Kidney epithelial cell (primary cell): ENCODE measurements at places on chromosomes 3 and 15. TPM values are rescaled to one million over a fixed set of nuclear protein-coding genes. Genes with fewer than 3 reads are reported as not detected.

- DNase-seq, result no peak
Observed at GRCh38 chr15:77456746-77457145, 36.1 kb downstream of the HMG20A start.

DNA sequence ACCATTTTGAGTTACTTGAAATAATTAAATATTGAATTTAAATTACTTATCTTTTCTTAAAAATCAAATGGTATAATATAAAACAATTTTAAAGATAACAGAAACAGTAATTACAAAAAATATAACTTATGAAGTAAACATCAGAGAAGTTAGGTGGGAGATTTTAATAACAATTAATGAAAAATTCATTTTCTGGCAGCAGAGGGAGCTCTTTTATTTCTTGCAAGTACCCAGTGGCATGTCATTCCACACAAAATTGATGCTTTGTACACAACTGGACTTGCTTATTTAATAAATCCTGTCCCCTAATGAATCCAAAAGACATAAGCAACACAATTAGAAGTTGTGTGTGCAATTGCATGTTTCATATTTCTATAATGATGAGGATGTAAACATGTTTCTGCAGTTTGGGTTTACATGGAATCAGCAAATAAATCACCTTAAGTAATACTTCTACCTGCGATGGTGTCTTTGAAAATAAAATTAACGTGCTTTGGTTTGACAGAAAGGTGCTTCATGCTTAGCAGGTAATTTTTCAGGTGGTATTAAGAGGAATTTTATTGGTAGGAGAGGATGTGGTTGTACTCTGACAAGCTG is 861.3 kb downstream of the ZPLD1 start:
- no peak for DNase-seq

- no peak for DNase-seq
Observed at GRCh38 chr3:120393761-120394160, 44.6 kb upstream of the LRRC58 start.

DNA sequence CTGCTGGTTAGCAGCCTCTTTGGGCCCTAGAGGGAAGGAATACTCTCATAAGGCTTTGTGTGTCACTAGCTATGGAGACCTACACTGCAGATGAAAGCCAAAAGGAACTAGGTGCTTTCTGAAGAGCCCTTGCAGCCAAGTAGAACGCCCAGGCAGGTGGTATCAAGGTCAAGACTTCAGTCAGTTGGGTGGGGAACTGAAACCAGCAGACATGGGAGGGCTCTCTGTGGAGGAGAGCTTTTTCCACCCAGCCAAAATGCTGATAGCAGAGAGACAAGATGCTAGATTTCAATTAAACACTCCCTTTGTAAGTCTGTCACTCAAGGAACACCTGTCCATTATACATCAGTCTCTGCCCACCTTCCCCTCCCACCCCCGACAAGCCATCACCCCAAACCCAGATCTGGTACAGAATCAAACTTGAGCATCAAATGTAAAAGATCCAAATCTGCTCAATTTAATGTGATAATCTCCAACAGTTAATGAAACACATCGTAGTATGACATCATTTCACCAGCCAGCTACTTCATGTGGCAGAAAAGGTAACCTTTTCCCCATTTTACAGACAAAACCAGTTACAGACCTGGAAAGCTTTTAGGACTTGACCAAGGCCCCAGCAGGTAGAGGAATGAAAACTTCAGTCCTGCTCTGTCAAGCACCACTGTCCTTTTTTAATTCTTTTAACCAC is 14.6 kb downstream of the MRPS25 start:
- no peak for DNase-seq

GRCh38 chr15:101004986-101005747 is 86.0 kb downstream of the LRRK1 start:
- no peak for DNase-seq

- no peak for DNase-seq
Observed at GRCh38 chr15:33988384-33988783, 20.1 kb downstream of the CHRM5 start.

GRCh38 chr15:73161546-73161945 is 109.3 kb downstream of the NEO1 start:
- DNase-seq, result no peak

DNA sequence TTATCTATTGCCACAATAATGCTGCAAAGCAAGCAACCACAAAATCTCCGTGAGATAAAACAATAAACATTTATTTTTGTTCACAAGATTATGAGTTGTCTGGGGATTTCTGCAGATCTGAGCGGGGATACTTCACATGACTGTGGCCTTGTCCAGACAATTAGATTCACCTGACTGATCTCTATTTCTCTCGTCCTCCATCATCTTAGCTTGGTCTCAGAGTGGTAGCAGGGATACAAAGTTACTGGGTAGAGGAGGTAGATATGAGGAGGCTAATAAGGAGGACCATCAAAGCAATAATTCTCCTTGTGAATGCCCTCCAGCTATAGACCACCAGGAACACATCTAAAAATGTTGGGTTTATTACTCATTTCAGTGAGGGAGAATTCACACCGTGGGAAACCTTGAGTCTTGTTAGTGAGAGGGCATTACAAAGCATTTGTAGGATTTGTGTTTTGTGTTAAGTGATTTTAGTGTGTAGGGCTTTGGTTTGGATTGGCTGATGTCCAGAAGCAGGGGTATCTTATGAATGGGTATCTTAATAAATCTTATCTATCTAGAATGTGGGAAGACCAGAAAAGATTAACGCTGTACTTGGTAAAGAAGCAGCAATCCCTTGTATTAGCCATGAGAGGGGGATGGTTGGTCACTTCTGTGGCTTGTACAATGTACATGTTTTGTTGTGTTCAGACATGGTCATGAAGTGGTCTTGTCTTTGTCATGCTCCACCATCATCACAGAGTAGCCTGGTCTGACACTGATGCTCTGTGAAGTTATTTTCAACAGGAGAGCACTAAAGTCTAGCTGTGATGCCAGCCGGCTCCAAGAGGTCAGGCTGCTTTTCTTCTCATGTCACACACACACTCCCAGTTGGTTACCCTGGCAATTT is 287.6 kb upstream of the STT3B start:
- no peak for DNase-seq

DNA sequence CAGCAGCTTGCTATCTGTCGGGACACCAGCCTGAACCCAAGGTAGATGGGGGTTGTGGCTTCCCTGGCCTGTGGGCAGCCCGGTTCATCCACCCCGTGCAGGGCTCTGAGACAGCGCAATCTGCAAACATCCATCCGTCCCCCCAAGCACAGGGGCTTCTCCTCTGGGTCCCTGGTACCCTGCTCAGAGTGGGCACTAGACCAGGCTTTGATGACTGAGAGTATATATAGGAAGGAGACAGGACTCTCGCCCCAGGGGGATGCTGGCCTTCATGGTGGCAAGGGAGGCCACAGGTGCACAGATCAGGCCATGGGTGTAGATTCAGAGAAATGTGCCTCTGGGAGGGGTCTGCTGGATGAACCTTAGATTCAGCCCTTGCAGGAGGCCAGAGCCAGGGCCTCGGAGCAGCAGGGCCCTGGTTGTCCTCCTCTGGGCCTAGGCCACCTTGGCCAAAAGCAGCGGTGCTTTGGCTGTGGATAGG is 40.3 kb downstream of the CFAP100 start:
- no peak for DNase-seq

DNA sequence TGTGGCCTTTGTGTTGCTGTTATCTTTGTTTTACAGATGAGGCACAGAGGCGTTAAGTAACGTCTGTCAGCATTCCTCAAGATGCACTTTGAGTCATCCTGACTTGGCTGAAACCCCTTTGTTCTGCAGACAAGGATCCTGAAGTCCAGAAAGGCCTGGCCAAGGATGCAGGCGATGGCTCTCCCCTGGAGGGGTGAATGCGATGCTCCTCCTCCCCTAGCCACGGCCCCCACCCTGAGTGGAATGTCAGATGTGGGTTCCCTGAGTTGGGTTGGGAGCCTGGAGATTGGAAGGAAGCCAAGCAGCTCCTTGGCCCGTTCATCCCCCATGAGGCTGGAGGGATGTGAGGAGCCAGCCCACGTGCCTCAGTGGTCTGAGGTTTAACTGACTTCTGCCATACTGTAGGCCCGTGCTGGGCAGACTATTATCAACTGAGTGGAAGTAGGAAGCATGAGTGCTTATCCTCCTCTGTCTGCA is 43.3 kb downstream of the POMGNT2 start:
- no peak for DNase-seq

DNA sequence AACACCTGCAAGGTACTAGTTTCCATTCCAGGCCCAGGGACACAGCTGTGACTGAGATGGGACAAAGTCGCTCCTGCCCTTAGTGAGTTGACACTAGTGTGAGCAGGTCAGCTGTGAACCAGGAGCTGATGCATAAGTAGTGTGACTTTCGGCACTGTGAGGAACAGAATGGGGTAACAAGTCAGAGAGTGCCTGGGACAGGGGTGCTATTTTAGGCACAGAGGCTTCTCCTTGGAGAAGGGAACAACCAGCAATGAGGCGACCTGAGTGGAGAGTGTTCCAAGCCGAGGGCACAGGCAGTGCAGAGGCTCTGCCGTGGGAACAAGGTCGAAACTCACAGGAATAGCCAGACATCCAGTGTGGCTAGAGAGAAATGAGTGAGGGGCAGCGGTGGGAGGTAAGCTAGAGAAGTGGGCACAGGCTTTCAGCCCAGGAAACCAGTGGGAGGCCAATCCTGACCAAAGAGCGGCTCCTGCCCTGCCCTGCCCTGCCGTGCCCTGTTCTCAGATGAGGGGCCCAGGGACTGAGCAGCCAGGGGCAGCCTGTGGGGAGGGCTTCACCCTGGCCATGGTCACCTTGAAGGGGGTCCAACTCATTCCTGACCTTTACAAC is 14.2 kb downstream of the DNAH1 start:
- DNase-seq, result no peak

DNA sequence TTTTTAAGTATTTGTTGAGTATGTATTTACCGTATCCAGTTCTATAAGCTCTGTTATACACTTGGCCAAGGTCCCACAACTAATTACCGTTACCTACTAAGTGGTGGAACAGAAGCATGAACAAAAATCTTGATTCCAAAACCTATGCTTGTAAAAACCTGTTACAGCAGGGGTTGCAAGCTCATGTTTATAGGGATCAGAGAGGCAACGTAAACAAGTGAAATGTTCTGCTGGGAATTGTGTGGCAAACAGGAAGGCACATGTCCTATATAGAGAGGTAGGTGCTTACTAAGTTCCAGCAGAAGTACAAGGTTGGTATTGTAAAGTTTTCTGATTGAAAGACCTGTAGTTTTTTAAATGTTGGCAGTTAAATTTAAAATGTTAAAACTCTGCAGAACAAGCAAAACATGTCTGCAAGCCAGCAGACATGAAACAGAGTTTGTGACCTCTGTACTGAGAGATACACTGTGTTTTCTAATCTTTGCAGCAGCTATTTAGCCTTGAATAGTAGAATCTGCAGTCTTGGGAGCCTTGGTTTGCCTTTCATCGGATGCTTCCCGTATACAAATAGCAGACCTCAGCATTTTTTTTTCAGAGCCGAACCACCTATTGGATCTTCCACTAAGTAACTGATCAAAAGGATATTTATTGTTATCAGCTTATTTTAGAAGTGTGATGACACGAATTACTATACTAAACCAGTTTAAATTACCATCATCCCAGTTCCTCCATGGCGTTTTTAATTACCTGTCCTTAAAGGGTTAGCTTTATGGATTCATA is 11.4 kb downstream of the IREB2 start:
- DNase-seq, result no peak

DNA sequence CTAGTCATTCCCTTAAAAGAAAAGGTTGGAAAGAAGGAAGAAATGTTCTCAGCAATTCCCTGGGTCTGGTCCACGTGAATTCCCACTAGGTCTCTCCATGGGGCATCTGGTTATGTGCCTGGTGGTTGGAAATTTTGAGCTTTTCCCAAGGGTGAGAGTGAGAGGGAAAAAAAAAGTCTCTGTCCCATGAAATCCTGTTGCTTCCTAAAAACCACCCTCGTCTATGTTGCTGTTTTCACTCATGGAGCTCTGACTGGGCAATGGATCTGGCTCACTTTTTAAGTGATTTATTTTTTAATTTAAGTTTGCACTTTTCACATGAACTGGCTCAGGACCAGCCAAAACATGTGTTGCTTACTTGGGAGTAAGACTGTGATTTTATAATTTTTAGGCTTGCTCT is 190.1 kb downstream of the CHST2 start:
- DNase-seq, result no peak

- DNase-seq, result peak; percentile 37
Observed at GRCh38 chr3:186849374-186849975, 7.0 kb downstream of the ADIPOQ start.

- peak; percentile 81 for DNase-seq
Observed at GRCh38 chr3:116135457-116136085, 309.7 kb downstream of the LSAMP start.

DNA sequence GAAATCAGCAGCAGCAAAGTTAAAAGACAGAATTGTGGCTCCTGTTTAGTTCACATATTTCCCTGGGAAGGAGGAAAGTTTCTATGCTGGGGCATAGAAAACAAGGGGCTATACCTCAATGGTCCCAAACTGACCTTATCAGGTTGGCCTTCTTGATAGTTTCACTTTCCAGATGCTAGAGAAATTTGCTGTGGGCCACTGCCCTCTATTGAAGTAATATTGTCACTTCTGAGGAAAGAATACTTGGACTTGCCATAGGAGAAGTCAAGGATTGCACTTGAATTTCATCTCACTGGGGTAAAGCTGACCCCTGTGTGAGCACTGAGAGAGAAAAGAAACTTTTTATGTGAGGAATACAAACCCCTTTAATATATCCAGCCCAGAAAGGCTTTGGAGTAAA is 49.3 kb upstream of the XCR1 start:
- no peak for DNase-seq

GRCh38 chr15:65384895-65385869 is 7.4 kb upstream of the IGDCC3 start:
- DNase-seq, result no peak

- no peak for DNase-seq
Observed at GRCh38 chr3:171046760-171047159, 20.2 kb upstream of the SLC2A2 start.

- no peak for DNase-seq
Observed at GRCh38 chr3:155517903-155518302, 224.4 kb upstream of the STRIT1 start.

DNA sequence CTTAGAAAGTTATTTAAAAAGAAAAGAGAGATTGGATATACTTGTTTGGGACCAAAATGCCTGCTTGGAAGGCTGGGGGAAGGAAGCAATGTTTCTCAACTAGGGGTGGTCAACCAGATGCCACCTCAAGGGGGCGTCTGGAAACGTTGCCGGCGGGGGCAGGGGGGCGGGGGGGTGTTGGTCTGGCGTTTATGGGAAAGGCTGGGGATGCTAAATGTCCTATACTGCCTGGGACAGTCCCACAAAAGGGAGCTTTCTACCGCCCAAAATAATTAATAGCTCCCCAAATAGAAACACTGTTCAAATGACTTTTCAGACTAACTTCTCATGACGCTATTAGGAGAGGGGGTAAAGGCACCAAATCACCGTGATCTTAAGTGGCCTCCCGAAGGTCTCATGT is 2.2 kb downstream of the POLG start:
- no peak for DNase-seq

Gene PTX3
- total RNA-seq, result 24.4 and 31.1 TPM in 2 replicates

Gene FOXL2NB
- 2.2 and 2.7 TPM in 2 replicates for total RNA-seq

Gene BFSP2
- 0.96 TPM in 1 of 2 replicates, not detected in the other for total RNA-seq

Gene CFAP92
- 0.50 and 1.7 TPM in 2 replicates for total RNA-seq

Gene CYP1A1
- total RNA-seq, result 0.33 TPM in 1 of 2 replicates, not detected in the other

Gene IL20RB
- 0.58 and 0.89 TPM in 2 replicates for total RNA-seq

Gene ARHGEF26
- total RNA-seq, result 1.4 and 2.5 TPM in 2 replicates

Gene XCR1
- not detected in 2 replicates for total RNA-seq

Gene GRK7
- total RNA-seq, result not detected in 2 replicates

Gene ISL2
- total RNA-seq, result 1.8 and 4.8 TPM in 2 replicates

Gene RBP2
- total RNA-seq, result not detected in 2 replicates

Gene SH2D7
- total RNA-seq, result not detected in 2 replicates

Gene GOLGA6A
- not detected in 2 replicates for total RNA-seq

Gene NUTM1
- not detected in 2 replicates for total RNA-seq

Gene PCYT1A
- 58.3 and 62.7 TPM in 2 replicates for total RNA-seq

Gene HAUS2
- 31.1 and 35.3 TPM in 2 replicates for total RNA-seq
